ENCODE measurements at places on chromosomes 2 and 18. TPM values are rescaled to one million over a fixed set of nuclear protein-coding genes. Genes with fewer than 3 reads are reported as not detected.

Gene TRIM54
- total RNA-seq = 5.5 TPM

Gene RAPGEF4
- total RNA-seq = 0.69 TPM

Gene IL18R1
- total RNA-seq = 0.41 TPM

Gene SERPINB12
- not detected for total RNA-seq

Gene TEX44
- total RNA-seq = not detected

All from H7 (cell line).